Suppressor macrophage treated with lipopolysaccharide for 1 hour (primary cell): ENCODE measurements at places on chromosomes 11 and 22.
A peak's percentile ranks its signal among the peaks of the same experiment; 100 is the strongest.

GRCh38 chr11:3617990-3618389 lies 23.8 kb downstream of the ART5 start:
- DNase-seq: no peak

DNA sequence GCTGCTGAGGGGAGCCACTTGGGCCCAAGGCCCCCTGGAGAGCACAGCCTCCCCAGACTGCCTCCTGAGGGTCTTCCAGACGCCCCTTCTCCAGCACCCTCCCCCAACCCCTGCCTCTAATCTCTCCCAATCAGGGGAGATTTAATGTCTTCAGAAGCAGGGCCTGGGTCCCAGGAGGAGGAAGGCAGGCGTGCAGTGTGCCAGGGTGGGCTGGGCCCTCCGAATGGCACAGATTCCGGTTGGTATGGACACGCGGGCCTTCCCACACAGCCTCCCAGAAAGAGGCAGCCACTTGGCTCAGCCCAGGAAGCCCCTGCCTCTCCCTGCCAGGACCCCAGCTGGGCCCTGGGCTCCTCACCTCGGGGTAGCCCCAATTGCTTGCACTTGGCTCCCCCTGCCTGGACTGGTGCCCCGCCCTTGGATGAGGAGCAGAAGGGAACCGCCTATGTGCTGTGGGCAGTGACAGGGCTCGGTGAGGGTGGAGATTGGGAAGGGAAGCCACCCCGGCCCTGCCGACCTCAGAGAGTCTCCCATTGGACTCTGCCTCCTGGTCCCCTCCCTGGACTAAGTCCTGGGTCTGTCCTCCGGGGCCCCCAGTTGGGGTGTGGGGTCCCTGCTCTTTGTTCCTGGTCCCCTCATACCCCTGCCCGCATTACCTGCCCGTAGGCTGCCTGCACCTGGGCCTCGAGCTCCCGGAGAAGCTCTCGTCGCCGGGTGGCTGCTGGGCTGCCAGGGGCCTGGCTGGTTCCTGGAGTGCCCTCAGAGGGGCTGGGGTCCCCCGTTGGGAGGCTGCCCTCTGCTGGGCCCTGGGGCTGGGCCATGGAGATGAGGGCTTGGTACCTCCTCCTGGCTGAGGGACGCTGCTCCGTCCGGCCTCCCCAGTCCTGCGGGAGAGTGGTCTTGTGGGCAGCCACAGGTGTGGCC lies 572 bp upstream of the CABP2 start:
- DNase-seq: no peak

GRCh38 chr11:450809-451451 lies 851 bp downstream of the PTDSS2 start:
- peak; percentile 63 for DNase-seq

GRCh38 chr11:128607819-128608218 lies 20.5 kb upstream of the ETS1 start:
- no peak for DNase-seq

DNA sequence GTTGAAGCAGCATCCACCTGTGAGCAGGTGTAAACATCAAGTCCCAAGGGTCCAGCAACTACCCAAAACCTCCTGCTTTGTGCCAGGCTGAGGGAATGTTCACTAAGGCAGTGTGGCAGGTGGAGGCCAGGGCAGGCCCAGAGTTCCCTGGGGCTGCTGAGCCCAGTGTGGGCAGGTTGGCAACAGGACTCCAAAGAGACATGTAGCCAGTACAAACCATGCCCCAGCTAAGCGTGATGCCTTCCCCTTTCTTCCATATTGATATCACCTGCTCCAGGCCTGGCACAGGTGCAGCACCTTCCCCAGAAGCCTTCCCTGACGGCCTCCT lies 30.0 kb upstream of the SCUBE2 start:
- no peak for DNase-seq

- no peak for DNase-seq
These were observed 25.9 kb downstream of the PLA2G6 start for GRCh38 chr22:38155703-38156102.

GRCh38 chr11:75462117-75462653 lies 29.2 kb upstream of the KLHL35 start:
- no peak for DNase-seq

DNA sequence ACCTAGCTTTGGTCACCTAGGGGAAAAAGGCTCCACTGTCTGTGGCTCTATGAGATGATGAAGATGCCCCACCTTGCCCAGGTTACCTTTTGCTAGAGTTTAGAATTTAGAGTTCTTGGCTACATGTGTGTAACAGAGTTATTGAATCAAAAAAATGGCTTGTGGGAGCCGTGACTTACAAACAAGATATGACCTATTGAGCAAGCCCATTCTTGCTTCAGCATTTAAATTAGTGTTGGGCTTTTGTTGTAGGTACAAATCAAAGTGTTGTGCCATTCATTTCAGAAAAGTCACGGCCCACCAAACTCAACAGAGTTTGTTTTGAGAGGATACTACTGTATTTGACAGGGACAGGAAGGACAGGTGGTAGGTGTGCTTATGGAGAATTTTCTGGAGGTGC lies 768.8 kb downstream of the NTM start:
- DNase-seq: no peak

GRCh38 chr11:122981388-122982264 lies at the start of gene BSX:
Gene BSX (minus strand): TSS chr11:122981834. CDS start chr11:122981671, 163 bp downstream.
- peak; percentile 60 for DNase-seq

DNA sequence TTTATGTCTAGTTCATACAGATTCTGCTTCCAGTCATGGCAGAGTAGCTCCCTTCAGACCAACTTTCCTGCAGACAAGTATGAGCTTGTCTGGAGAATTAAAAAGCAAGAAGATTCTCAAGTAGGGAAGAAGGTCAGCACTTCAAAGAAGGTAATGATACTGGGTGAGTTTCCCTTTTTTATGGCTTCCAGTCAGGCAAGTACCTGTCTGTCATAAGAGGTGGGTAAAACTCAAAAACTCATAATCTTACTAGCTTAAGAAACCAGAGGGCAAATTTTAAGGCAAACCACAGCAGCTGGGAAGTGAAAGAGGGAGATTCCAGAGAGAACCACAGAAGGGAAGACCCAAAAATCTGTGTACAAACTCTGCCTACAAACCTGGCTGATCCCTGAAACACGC lies 54.2 kb downstream of the DENND5A start:
- peak; percentile 29 for DNase-seq

GRCh38 chr22:22070371-22070824 lies 87.8 kb upstream of the TOP3B start:
- no peak for DNase-seq

DNA sequence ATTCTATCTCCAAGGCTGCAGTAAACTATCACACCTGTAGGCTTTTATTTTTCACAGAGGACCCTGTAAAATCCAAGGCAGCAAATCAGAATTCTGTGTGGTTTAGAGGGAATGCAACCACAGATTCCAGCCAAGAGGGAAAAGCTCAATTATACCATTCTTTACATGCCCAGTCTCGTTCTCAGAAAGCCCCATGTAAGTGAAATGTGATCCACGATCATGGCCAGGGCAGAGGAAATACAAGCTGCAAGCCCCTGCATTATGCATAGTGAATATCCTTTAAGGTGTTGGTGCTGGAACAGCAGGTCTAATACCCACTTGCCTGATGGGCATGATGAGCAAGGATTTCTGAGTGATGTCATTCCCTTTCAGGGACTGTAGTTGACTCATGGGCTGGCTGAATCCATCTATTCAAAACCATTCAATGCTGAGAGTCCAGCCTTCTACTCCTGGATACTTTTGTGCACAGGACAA lies 198.7 kb upstream of the MTMR2 start:
- no peak for DNase-seq

DNA sequence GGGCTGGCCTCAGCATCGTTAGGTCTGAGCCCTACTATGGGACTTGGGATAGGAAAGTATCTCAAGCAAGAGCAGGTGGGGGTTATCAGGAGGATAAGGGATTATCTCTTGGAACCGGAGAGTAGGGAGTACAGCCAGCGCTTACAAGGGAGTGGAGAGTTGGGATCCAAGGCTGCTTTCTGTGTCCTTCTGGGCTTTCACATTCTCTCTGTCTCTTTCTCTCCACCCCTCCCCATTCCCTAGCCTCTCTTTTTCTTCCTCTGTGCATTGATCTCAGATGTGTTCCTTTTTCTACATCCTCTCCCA lies 170.2 kb downstream of the BUD13 start:
- DNase-seq: no peak

DNA sequence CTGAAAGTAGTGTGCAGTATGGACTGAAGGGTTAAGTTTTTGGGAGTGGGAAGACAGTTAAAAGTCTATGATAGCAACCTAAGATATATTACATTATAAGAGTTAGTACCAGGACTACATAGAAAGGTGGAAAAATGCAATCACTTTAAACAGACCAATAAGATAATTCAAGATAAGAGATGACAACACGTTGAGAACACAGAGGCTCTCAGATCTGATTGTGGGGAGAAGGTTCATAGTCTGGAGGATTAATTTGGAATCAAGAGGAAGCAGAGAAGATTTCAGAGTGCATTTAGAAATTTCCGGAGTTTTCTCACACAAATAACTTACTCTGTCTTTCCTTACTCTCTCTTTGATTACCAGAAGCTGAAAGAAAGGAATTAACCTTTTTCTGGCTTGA lies 441 bp downstream of the CASP5 start:
- no peak for DNase-seq

DNA sequence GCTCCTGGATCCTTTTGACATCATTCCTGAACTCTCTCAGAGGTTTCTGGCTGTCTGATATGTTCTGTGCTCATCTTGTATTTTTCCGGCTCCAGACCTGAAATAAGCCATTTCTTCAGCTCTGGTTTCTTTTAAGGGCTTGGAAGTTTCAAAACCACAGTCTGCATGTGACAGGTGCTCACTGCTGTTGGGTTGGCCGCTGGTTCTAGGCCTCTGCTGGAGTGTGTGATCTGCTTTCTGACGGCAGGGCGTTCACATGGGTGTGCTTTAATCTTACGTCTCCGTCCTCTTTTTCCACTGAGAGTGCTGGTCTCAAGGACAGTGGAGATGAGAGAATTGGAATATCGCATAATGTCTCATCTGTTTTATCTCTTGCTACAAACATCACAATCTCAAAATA lies 10.3 kb downstream of the ZBED4 start:
- no peak for DNase-seq

DNA sequence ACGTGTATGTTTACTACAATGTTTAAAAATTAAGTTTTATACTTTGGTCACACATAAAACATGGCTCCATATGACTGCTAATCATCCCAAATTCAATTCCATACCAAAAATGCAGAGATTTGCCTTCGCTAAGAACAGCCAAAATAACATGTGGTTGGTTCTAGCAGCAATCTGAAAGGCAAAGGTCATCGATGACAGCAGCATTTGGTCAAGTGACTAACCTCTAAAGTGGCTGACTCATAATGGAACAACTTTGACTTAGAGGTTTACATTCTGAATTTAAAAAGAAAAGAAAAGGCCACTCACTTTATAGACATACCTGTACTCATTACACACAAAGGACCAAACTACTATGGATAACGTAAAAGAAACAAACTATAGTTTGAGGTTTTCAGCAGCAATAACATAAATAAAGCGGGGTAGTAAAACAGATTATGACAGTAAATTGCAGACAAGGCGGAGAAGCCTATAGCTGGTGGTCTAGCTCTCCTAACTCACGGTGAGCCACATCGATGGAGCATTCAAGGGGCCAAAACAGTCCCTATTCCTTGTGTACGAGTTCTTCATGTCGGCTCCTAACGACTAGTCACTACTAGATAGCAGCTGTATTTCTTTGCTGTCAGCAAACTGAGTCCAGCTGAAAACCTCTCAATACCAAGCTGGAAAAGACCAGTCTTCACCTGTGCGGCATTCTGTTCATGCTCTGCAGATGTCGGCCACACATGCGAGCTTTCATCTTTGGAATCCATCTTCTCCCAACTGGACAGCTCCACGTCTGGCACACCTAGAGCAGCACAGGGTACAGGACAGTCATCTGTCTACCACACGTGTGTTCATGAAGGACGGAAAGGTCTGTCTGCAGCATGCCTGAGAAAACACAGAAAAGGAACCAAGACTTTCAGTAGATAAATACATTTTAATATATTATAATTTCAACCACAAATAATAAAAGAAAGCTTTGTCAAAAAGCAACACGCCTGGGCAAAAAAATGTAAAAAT lies 42.1 kb downstream of the PRDM10 start:
- DNase-seq: peak; percentile 58

- peak; percentile 39 for DNase-seq
These were observed 4.6 kb upstream of the KCNJ5 start for GRCh38 chr11:128886406-128887124.

- no peak for DNase-seq
These were observed 206.4 kb upstream of the E2F8 start for GRCh38 chr11:19447150-19447566.

DNA sequence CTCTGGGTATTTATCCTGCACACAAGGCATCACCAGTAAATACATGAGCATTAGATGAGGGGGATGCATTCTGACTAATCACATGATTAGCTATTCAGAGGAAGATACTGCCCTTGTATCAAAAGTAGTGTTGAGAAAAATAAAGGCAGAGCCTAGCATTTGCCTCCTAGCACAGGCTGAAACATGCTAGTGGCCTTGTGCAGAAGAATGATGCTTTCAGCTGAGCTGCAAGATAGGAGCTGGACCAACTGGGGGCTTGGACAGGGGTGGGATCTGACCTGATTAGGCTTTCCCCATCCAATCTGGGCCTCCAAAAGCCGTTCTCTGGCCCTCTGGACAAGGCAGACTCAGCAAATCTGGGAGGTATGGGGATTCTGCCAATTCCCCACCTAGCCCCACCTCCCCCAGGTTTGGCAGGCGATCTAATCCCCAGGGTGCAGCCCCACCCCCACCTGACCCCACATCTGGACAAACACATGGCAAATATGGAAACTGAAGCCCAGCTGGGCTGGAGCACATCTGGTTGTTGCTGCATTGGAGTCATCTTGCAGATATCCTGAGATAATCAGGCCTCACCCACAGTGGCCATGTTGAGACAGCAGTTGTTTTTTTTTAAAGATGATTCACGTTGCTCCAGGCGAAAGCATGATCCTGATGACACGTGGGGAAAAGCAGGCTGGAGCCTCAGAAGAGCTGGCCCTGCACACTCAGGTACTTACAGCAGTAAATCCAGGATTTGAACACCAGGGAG lies 4.4 kb upstream of the MISFA start:
- DNase-seq: peak; percentile 15

- peak; percentile 53 for DNase-seq
These were observed 773 bp upstream of the PATL1 start for GRCh38 chr11:59669611-59670009.

GRCh38 chr11:33909150-33909549 lies 17.3 kb upstream of the LMO2 start:
- DNase-seq: no peak
